ENCODE measurements at places on chromosomes 7 and 10.

DNA sequence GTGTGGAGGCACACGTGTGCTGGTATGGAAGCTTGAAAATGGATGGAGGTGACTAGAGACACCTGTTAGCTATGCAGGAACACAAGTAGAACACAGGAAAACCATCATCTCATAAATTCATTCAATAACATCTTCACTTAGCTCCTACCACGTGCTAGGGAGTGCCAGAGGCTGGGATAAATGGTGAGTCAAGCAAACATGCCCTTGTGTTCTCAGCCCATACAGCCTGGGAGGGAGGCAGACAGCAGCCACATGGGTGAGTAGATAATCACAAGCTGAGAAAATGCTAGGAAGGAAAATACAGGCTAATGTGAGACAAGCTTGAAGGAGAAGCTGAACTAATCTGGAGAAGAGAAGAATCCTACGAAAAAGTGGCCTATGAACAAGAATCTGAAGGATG is 468.0 kb upstream of the ZMIZ1 start:
- no peak for DNase-seq

GRCh38 chr7:30842542-30843451 is 68.9 kb upstream of the AQP1 start:
- no peak for DNase-seq

- DNase-seq = no peak
Measured at GRCh38 chr7:66430164-66430545, 198.5 kb upstream of the KCTD7 start.

GRCh38 chr7:1144269-1144771 is 15.7 kb downstream of the ZFAND2A start:
- peak; percentile 18 for DNase-seq

DNA sequence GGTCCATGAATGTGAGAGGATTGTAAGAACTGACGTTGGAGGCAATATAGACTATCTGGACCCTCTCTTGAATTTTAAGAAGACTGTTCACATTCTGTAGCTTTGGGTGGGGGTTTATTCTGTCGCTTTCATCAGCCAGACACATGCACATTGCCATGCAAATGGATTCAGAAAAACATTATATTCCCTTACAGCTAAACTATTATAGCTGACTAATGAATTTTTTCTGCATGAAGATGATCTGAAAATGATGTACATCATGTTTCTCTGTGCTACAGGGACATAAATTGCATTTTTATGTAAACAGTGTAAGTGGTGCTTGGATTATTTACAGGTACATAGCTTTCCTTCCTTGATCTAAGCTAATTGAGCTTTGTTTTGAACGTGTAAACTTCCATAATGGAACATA is 1.5 kb downstream of the MET start:
- DNase-seq = no peak

DNA sequence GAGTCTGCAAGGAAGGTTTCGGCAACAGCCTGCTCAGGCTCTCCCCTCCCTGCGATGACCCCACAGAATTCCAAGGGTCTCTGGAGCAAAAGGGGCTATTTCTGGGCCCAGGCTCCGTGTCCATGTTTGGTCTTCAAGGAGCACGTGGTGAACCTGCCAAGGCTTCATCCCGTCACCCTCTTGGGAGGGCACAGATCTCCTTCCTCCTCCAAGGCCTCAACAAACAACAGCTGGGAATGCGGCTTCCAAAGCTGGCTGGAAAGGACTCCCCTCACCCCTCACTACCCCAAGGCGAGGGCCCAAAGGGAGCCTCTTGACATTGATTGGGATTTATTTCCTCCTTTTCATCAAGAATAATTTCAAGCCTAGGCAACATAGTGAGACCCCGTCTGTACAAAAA is 14.0 kb upstream of the KPNA7 start:
- DNase-seq = no peak

GRCh38 chr10:124559372-124560132 is 97.9 kb downstream of the LHPP start:
- DNase-seq = no peak

DNA sequence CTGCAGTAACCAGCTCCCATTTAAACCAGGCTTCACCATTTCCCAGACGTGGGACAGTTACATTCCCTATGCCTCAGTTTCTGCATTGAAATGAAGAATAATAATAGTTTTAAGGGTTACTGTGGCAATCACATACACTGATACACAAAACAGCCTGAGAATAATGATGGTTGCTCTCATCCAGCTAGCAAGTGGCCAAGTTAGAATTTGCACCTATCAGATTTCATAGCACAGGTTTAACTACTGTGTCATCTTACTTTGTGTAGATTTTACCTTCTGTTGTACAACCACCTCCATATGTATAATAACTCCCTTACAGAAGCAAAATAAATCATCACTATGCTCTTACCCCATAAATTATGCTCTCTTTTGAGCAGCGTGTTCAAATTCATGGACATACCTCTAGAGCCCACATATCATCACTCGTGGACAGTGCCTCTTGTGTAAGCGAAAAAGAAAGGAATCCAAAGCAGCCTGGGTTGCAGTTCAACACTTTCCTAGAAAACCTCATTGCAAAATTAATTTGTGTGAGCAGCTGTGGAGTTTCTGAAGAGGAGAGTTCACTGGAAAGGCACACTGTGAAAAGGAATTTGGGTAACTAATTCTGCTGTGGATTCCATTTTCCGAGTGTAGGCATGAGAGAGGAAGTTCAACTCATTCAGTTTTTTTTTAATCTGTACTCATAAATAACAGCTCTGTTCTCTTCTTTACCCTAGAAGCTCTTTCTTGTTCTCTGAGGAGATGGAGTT is 492.5 kb downstream of the ARL4A start:
- no peak for DNase-seq

- peak; percentile 93 for DNase-seq
Measured at GRCh38 chr10:77592946-77593636, 44.5 kb downstream of the KCNMA1 start.

GRCh38 chr7:1940402-1940786 is 270.3 kb downstream of the ELFN1 start:
- DNase-seq = peak; percentile 60

GRCh38 chr10:95788830-95789229 is 32.9 kb downstream of the ENTPD1 start:
- DNase-seq = peak; percentile 77

DNA sequence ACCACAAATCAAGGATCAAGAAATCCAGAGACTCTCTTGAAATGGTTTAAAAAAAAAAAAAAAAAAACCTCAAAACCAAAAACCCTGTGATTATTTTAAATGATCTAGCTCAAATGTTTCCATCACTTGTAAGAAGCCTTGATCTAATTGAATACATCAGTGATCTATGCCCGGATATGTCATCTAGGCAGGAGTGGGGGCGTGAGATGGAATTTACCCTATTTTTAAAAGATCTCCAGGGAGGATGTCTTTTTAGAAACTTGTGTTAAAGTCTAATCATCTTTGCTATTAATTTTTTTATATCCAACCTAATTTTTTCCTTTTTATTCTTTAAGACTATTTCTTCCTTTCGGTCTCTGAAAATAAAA is 101.4 kb upstream of the PDLIM1 start:
- no peak for DNase-seq

- peak; percentile 72 for DNase-seq
Measured at GRCh38 chr10:44715136-44715535, 196.0 kb upstream of the TMEM72 start.

DNA sequence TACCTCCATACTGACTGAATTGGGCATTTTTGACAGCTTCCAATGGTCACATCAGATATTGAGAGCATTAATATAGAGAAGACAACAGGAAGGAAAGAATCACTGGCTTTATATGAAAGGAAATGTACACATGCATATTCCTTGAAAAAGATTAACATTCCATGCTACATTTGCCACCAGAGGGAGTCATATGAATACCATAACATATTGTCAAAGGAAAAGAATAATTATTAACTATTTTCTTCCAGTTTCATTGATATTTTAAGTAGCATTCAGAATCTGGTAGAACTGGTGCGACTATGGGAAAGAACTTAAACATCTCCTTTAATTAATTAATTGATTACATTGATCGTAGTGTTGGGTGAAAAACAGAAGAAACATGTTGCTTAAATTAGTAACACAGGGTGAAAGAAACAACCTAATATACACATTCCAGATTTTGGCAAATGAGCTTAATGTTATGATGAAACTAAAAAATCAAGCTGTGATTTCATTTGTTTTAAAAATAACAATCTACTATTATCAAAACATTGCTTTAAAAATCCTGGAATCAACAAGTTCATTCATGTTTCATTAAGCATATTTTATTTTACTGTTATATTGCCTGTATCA is 71.5 kb downstream of the GPR85 start:
- peak; percentile 45 for DNase-seq

GRCh38 chr7:96471606-96472005 is 149.7 kb upstream of the SLC25A13 start:
- DNase-seq = no peak

- peak; percentile 34 for DNase-seq
Measured at GRCh38 chr10:22550732-22551131, 163.6 kb downstream of the PIP4K2A start.

- no peak for DNase-seq
Measured at GRCh38 chr10:121265360-121266123, 332.7 kb downstream of the FGFR2 start.

- no peak for DNase-seq
Measured at GRCh38 chr10:101075775-101076174, 14.0 kb downstream of the KAZALD1 start.

DNA sequence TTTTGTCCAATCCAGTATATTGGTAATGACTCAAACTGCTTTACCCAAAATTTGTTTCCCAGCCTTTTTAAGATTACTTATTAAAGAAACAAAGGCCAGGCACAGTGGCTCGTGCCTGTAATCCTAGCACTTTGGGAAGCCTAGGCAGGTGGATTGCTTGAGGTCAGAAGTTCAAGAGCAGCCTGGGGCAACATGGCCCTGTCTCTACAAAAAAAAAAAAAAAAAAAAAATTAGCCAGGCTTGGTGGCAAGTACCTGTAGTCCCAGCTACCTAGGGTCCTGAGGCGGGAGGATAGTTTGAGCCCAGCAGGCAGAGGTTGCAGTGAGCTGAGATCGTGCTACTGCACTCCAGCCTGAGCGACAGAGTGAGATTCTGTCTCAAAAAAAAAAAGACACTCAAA is 7.0 kb upstream of the ARHGAP12 start:
- no peak for DNase-seq
